EL (cell line): ENCODE measurements at places on chromosomes 1 and 21.
A peak's percentile ranks its signal among the peaks of the same experiment; 100 is the strongest.

DNA sequence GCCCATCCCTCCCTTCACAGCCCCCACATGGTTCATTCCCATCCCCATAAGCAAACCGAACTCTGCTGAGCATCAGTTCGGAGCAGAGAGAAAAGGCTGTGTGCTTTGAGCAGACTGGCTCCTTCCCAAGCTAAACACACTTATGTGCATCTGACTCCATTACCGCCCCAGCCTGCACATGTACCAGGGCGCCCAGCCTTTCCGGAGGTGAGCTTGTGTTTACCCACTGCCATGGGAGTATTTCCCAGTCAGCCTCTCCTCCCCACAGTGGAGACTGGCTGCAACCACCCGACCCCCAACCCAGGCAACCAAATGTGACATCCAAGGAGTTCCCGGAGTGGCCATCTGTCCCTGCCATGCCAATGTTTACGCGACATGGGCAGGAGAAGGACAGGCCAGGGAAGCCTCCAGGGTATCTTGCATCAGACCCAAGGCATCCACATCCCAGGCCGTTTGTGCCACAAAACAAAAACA lies 9.4 kb downstream of the TIAM1 start:
- no peak for DNase-seq

- DNase-seq: no peak
Measured at GRCh38 chr1:176786274-176786673, 323.3 kb downstream of the PAPPA2 start.

- no peak for DNase-seq
Measured at GRCh38 chr21:44085491-44086321, 21.5 kb upstream of the PWP2 start.

DNA sequence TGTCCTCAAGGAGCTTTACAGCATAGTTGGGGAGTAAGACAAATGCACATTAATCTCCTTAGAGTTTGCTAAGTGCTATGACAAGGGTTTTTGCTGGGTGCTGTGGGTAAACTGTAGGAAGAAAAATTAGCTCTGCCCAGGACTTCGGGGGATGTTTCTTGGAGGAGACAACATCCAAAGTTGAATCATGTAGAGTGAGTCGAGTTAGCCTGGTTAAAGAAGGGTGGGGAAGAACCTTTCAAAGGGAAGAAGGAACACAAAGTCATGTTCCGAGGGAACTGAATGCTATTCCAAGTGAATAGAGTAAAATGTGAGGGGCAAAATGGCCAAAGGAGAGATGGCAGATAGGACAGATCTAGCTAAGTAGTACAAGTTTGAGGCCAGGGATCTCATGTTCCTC lies 17.1 kb downstream of the SPRTN start:
- no peak for DNase-seq

DNA sequence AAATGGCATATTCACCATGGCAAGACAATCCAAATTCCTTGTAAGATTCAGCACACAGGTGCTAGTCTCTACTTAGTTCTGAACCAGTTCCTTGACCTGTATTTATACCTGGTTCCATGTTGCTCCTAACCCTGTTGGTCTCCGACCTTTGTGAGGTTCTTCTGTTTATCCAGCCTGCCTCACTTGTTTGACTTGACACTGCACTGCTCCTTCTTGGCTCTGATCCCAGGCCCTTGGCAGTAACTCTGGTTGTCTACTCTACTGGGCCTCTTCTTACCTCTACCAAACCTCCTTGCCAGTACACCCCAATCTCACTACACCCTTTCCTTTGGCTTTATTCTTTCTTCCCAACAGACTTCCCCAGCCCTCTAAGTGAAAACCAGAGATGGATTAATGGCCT lies 419.4 kb upstream of the USP24 start:
- DNase-seq: no peak

- peak; percentile 8 for DNase-seq
Measured at GRCh38 chr1:100075773-100076172, 57.0 kb downstream of the SASS6 start.

- DNase-seq: peak; percentile 73
Measured at GRCh38 chr1:30779294-30780071, 21.9 kb upstream of the LAPTM5 start.

GRCh38 chr1:2283371-2283990 lies 55.4 kb downstream of the SKI start:
- DNase-seq: no peak

- DNase-seq: no peak
Measured at GRCh38 chr1:228986093-228986904, 251.0 kb downstream of the RHOU start.

- no peak for DNase-seq
Measured at GRCh38 chr1:21685946-21686678, 17.0 kb upstream of the RAP1GAP start.

DNA sequence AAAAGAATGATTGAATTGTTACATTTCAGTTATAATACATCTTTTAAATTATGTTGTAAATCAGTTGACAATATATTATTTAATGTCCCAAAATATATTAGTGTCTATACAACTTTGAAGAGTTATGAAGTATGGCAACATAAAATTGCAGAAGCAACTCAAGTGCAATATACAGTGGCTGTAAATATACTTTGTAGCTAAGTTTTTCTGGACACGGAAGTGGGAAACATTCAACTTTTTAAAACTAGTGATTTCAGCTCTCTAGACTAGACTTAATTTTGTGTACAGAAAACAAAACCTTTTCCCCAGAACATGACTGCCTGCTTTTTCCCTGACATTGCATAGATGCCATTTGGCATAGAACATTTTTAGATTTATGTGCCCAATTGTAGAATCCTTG lies 29.5 kb upstream of the ABCG1 start:
- no peak for DNase-seq

- DNase-seq: peak; percentile 69
Measured at GRCh38 chr1:119743776-119744597, 24.7 kb downstream of the HMGCS2 start.

DNA sequence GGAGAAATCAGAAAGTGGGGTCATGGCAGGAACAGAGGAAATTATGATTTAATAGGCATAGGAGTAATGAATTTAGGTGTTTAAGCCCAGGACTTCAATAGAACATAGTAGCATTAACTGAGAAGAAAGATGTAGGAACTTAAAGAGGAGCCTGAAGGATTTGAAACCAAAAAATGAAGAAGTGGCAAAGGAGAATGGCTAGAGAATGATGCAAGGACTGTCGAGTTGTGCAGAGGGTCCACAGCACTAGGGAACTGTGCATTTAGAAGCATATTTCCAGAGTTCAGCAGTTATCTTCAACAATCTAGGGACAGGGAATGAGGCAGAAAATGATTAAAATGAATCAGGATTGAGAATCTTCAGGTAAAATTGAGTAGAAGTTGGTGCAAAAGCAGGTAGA lies 328.1 kb upstream of the LYPLAL1 start:
- no peak for DNase-seq

GRCh38 chr21:34845521-34846451 lies 177.0 kb downstream of the CLIC6 start:
- peak; percentile 58 for DNase-seq

GRCh38 chr1:227766015-227766634 lies 30.9 kb downstream of the SNAP47 start:
- DNase-seq: peak; percentile 27

GRCh38 chr1:153946622-153947241 lies at the start of gene DENND4B:
Gene DENND4B, minus strand, starts transcription at chr1:153946718. Its CDS starts 2,344 bp downstream, at chr1:153944374.
- peak; percentile 78 for DNase-seq

GRCh38 chr1:178183796-178184195 lies 89.9 kb downstream of the RASAL2 start:
- peak; percentile 5 for DNase-seq

DNA sequence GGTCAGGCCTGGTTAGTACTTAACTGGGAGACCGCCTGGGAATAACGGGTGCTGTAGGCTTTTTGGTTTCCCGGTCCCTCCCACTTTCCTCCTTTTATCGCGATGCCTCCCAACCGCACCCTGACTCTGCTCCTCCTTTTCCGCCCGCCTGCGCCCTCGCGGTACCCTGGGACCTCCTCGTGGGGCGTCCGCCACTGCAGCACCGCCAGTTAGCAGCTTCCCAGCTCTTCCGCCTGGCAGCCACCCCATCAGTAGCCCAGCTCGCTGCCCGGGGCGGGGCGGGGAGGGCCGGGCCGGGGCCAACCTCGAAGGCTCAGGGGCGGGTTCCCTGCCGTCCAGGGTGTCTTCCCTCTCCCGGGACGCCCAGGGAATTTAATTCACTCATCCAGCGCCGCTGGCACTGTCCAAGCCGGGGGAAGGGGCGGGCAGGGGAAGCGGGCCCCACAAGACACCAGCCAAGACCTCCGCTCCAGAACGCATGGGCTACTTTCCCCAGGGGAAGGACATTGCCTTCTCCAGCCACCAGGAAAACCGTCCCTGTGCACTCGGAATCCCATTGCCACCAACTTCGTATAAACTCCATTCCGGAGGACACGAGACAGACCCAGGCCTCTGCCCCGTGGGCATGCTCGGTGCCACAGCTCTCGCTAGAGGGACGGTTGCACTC lies 2.0 kb upstream of the ZNF678 start:
- no peak for DNase-seq

GRCh38 chr1:221680085-221680484 lies 61.8 kb downstream of the DUSP10 start:
- no peak for DNase-seq

DNA sequence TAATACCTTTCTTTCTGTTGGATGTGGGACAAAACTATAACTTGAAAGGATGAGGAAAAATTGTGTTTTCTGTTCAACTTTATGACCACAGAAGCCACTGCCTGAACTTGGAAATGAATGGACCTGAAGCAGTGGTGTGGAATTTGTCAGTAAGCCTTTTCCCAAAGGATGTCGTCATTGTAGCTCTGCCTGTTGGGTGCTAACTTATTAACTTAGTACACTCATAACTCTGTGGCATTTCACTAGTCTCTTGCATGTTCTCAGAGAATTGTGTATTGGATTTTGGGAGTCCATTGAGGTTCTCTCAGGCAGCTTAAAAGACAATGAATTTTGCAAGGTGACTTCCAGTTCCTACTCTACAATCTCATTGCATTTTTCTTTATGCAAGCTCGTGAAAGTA lies 49.6 kb downstream of the KCNK2 start:
- peak; percentile 13 for DNase-seq

- no peak for DNase-seq
Measured at GRCh38 chr1:3620708-3621107, 4.1 kb upstream of the TPRG1L start.

DNA sequence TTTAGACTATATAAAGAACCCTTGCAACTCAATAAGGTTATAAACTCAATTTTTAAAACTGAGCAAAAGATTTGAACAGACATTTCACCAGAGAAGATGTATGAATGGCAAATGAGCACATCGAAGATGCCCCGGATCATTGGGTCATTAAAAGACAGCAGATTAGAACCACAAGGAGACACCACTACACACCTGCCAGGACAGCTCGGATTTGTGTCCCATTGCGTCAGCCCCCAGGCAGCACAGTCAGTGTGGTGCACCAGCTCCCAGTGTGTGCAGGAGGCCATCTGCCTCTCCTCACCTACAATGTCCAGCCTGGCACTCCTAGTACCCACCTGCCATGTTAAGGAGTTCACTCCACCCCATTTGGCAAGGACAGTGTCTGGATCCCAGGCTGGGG lies 61.1 kb upstream of the LRP8 start:
- DNase-seq: no peak

DNA sequence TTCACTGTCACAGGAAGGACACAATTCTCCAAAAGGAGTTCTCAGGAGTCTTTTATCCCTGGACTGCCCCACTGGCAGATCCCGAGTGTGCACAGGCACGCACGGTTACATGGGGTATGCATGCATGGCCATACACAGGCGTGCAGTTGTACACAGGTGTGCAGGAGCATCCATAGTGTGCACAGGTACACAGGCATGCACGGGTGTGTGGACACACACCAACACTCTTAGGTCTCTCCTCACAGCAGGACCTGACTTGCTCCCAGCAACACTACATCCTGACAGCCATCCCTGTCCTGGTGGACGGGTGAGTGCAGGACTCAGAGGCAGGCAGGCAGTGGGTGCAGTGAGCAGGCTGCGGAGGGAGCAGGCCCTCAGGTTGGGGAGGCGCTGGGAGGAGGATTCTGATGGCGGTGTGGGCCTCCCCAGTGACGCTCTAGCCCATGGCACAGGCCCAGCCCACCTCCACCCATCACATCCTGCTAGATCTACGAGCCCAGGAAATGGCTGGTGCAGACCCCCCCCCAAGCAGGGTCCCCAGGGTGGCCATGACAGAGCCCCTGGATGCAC lies 28.4 kb downstream of the SLC19A1 start:
- DNase-seq: no peak

DNA sequence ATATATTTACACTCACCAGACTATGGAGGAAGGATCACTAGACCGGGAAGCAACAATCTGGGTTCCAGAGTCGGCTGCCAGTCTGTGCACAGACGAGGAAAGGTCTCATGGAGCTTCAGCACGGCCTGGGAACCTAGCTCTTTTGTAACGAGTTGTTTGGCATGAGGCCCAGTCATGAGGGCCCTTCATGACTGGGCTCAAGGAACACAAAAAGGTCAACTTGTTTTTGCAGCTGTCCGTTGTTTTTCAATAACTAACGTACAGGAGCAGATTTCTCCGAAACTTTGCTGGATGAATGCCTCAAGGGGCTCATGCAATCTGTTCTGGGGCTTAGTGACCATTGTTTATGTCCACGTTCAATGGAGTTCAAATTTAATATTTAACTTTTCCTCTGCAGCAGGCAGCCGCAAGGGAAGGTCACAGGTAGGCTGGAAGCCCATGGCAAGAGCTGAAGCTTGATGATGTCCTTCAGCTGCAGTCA lies 5.9 kb upstream of the STUM start:
- DNase-seq: no peak

- no peak for DNase-seq
Measured at GRCh38 chr1:183283286-183283685, 97.2 kb downstream of the LAMC2 start.

DNA sequence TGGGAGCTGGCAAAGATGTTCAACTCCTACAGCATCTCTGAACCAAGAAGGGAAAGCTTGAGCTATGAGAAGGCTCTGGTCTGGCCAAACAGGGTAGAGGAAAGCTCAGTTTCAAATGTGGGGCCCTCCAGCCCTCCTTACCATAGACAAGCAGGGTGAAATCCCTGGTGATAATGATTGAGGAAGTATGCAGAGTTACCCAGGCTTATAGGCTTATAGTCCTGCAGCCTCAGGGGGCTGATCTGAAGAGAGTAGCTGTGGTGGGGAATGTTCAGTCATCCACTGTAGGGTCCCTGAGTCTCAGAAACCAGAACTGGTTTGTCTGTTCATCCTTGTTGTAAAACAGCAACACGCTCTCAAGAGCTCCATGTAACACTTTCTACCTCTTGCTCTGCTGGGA lies 19.8 kb upstream of the LY9 start:
- no peak for DNase-seq

DNA sequence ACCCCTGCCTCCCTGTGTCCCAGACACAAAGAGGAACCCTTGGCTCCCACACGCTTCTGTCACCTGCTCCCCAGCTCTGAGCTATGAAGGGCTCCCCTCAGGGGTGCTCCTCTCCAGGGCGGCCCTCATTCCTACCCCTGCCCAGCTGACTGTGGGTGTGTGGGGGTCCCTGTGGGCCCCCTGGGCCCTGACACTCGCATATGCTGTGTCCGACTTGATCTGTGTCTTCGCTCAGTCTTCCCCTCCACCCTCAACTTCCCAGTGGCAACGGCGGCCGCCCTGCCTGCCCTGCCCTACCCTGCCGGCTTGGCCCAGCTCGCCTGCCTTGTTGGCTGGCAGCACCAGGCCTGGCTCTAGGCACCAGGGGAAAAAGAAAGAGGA lies 1.2 kb downstream of the KCNQ4 start:
- no peak for DNase-seq

- peak; percentile 74 for DNase-seq
Measured at GRCh38 chr1:115158181-115158580, 68.9 kb upstream of the TSPAN2 start.

- no peak for DNase-seq
Measured at GRCh38 chr1:151007853-151008243, 401 bp upstream of the PRUNE1 start.

GRCh38 chr1:55696891-55697290 lies 481.7 kb upstream of the USP24 start:
- no peak for DNase-seq
